ENCODE measurements at places on chromosomes 12 and 14.
A peak's percentile ranks its signal among the peaks of the same experiment; 100 is the strongest.

DNA sequence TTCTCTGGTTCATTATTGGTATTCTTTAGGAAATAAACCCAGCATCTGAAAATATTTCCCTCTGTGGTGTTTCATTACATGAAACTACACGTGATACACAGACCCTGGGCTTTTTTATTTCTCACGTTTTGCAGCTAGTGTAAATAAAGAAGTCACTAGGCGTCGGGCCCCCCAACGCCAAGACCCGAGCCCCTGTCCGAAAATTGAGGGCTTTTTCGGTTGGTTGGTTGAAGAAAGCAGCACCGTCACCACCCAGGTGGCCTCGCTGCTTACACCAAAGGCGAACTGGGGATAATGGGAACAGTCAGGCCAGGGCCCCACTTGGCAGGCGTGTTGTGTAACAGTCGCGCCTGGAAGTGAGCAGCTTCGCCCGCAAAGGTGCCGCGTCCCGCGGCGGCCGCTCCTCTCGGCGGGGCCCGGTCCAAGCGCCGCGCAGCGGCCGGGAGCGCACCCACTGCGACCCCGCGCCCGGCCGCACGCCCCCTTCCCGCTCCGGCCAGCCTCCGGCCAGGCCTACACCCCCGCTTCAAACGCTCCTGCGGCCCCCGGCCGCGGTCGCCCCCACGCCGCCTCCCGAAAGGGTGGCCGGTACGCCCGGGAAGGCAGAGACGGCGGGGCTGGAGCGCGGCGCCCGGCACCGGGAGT lies 1.2 kb downstream of the DUSP16 start:
- no peak for DNase-seq

DNA sequence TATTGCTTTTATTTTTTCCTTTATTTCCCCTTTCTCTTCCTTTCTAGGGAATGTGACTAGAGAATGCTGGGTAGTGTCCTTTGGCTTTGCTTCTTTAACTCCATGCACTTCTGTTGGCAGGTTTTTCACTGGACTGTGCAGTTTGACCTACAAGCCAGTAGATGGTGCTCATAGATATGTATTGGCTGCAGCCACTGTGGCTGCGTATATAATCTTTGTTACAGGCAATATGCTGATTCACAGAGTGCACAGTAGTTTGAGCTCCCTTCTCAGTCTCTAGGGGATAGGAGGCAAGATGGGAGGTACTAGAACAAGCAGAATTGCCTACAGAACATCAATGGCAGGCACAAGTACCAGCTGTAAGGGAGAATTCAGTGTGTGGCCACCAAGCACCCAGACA lies 503.5 kb downstream of the LRFN5 start:
- DNase-seq: peak; percentile 2

DNA sequence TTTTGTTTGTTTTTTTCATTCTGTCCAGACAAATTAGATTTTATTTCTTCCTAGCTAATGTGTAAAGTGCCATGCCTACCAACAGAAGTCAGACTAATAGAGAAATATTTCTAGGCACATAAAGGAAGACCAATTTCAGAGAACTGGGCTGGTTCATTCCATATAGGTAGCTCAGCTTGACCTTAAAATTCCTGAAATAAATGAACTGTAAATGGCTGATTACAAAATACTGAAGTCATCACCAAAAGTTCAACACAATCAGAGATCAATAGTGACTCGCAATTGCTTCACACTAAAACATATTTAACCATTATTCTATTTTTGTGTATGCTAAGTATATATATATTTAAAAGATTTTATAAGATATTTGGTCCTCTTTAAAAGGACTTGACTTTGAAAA lies 34.2 kb downstream of the PTPRB start:
- DNase-seq: no peak

DNA sequence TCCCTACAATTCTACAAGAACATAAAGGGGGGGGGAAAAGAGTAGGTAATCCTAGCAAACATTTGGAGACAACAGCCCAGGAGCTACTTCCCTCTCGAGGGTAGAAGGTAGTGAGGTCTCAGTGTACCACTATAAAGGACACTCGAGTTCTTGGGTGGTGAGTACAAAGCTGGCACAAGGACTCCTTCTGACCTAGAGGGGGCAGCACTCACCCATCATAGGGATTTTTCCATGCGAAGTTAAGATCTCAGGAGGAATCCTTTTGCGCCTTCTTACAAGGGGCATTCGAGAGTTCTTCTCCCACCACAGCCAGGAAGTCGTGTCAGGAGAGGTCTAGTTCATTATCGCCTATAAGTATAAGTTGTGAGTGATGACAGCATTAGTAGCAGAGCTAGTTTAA lies 200.2 kb upstream of the RBM19 start:
- peak; percentile 61 for DNase-seq

DNA sequence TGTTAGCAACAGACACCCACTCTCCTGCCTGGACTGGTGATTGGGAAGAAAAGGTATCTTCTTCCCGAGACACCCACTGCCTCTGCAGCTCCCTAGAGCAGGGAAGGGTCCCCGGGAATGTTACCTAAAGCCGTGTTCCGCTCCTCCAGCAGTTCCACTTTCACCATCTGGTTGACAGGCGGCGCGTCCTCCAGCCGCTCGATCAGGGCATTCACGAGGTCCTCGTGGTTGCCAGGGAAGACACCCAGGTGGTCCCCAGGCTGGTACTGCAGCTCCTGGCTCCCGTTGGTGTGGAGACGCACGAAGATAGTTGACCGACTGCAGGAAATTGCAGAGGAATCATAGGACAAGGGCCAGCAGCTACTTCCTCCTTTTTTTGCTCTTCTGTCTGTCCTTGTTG lies 44.2 kb upstream of the FBXO21 start:
- DNase-seq: no peak

DNA sequence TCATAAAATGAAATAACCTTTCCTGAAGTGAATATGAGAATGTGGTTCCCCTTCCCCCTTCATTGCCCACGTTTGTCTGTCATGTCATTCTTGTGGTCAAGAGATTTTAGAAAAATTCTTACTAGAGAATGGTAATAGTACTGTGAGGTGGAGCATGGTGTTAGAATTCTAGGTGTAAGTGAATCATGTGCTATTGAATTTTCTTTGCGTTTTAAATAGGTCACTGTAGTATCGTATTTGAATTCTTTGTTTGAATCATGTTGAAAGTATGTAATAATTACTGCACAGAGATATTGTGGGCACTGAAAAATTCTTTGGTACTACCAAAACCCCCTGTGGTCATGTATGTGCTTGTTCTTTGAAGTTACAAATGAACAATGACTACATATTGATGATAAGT lies 49.9 kb downstream of the FUT8 start:
- no peak for DNase-seq

- no peak for DNase-seq
Measured at GRCh38 chr14:76909266-76909665, 83.1 kb downstream of the LRRC74A start.
